Foreskin fibroblast (primary cell): ENCODE measurements at places on chromosomes 5 and 9.
A peak's percentile ranks its signal among the peaks of the same experiment; 100 is the strongest.

DNA sequence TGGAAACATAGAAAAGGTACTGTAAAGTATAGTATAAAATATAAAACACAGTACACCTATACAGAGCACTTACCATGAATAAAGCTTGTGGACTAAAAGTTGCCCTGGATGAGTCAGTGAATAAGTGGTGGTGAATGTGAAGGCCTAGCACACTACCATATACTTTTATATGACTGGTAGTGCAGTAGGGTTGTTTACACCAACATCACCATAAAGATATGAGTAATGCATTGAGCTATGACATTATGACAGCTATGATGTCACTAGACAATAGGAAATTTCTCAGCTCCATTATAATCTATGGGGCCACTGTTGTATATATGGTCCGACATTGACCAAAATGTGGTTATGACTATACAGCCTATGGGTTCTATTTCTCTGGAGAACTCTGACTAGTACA lies 291.8 kb upstream of the ACTBL2 start:
- DNase-seq, result no peak

GRCh38 chr5:9381464-9381863 lies 164.4 kb downstream of the SEMA5A start:
- no peak for DNase-seq

GRCh38 chr5:137753691-137754187 lies 424 bp downstream of the HNRNPA0 start:
- no peak for DNase-seq

DNA sequence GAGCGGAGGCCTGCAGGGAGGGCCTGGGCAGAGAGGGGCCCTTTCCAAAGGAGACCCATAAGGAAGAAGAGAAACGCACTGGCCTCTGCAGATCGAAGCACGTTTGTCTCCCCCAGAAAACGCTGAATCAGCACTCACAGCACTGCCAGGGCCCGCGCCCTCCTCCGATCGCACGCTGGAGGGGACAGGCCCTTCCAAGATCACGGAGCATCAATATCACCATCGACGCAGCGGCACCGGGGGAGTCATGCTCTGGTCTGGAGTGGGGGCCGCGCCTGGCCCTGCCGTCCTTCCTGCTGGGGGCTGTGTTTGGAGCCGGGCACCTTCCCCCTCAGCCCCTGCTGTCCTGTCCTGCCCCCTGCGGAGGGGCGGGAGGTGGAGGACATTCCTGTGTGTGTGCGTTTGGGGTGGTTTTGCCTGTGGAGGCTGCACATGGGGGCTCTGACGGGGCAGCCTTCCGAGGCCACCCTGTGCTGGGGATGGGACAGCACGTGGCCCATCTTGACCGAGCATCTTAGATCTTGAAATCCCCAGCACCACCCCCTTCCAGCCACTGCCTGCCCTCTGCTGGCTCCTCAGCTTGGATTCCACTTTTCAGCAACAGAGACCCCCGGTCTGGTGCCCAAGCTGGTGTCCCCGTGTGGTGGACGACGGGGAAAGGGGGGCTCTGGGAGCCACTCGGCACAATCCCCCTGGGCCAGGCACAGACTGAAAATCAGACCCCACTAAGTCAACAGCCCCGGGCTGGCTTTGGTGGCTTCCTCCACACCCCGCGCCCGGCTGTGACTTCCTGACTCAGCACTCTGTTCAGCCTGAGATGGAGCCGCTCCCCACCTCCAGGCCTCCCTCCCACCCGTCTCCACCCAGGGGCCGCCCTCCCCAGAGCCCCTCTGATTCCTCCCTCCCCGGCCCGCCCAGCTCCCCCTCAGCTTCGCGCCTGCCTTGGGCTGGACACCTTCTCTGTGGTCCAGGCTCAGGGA lies 8.3 kb downstream of the TMEM250 start:
- DNase-seq, result no peak

- no peak for DNase-seq
These were observed 2.6 kb downstream of the CCDC125 start for GRCh38 chr5:69329905-69330489.

DNA sequence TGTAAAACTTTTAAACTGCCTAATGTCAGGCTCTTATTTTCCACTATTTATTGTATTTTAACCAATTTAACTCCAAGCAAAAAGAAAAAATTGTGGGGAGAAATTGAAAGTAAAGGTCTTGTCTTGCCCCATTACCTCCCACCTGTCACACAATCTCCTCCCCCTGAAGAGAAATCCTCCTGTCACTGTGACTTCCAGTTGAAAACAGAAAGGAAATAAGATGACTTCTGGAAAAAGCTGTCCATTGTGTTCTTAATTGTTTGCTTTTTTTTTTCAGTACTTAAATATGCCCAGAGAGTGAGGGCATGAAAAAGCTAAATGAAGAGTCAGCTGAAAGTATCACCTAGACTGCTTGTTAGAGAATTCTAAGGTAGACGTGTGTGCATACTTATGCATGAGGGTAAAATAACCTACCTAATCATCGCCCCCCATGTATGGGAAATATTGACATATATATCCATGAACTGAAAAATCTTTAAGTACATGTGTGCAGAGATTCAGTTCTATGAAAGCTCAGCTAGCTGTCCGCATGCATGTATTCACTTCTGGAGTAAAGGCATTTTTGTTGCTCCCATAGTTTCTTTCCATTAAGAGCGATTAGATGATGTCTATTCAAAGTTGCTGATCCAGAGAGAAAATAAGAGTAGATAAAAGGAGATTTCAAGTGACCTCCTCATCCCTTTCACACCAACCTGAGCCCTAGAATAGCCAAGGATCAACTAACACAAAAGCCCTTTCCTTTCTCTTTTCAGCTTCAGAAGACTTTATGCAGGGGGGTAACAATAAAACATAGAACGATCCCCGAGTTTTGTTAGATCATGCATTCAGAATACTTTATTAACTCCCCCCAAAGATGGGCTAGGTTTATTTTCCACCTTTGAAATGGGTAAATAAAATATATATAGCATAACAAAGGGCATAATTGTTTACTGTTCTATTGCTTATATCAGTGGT lies 5.3 kb downstream of the NR2F1-AS1 start:
- DNase-seq, result no peak

GRCh38 chr9:36598273-36598672 lies 25.6 kb downstream of the MELK start:
- peak; percentile 39 for DNase-seq

- peak; percentile 18 for DNase-seq
These were observed 168.9 kb downstream of the PAPPA start for GRCh38 chr9:116322521-116322920.
